ENCODE measurements at places on chromosomes 7 and 10.
A peak's percentile ranks its signal among the peaks of the same experiment; 100 is the strongest.

GRCh38 chr10:112666094-112666493 is 219.1 kb downstream of the VTI1A start:
- DNase-seq: no peak

- peak; percentile 82 for DNase-seq
Measured at GRCh38 chr7:123154231-123154860, 45.4 kb downstream of the SLC13A1 start.

GRCh38 chr7:32169228-32169627 is 99.0 kb upstream of the PDE1C start:
- no peak for DNase-seq

DNA sequence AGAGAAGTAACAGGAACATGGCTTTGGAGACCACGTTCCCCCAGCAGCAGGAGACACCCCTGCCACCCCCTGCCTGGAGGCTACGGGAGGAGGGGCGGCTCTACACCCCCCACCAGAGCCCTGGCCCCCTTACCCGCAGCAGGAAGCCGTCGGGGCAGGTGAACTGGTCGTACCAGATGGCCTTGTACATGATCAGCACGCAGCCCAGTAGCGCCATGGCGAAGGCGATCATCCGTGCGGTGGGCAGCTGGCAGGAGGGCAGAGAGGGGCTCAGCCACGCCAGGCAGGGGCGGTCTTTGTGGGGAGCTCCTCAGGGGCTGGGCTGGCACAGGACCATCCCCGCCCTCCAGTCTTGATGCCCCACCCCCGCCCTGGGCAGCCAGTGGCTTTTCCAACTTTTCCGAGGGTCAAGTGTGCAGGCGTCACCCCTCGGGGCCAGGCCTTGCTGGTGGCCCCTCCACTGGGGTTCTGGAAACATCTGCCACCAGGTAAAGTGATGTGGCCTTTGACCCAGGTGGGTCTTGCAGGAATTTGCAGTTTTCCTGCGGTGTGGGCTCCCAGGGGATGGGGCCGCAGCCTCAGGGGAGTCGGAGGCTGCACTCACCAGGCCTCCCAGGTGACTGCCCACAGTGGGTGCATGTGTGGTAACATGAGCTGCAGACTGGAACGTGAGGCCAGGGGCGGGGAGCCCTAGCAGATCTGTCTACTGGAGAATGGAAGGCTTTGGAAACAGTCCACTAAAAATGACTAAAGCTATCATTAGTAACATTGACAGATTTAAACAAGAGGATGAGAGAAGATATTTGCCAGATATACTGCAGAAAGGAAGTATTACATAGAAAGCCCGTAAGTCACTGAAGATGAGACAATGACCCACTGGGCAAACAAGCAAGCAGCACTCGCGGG is 9.7 kb downstream of the CALY start:
- no peak for DNase-seq

DNA sequence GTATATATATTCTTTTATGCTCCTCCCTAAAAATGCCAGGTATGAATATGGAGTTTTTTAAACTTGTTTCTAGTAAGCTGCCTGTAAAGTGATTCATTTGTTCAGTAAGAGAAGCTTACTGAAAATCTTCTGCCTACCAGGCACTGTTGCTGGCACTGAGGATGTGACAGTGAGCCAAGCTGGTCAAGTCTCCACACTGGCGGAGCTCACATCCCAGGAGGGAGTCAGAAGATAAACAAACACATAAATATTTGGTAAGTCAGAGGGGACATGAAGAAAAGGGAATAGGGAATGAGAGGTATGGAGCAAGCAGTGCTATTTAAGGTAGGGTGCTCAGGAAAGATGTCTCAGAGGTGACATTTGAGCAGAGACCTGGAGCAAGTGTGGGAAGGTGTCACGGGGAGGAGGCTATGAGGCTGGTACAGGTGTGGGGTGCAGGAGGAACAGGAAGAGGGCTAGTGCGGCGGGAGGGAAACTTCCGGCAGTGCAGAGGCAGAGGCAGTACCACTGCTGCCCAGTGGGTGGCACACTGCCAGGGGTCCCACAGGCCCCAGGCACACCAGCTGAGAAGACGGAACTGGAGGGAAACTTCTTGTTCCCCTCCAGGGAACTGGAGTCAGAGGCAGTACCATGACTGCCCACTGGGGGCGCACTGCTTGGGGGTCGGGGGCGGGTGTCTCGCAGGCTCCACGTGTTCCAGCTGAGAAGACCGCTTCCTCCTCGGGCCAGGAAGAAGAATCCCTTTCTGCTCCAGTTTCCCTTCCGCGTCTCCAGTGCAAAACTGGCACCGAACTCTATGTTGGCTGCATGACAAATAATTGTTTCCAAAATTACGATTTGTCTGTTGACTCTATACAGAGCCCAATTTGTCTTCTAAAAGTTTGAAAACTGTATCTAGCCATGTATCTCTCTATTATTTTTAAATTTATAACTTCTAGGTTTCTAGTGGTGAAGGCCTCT is 161.0 kb downstream of the TEX36 start:
- no peak for DNase-seq

DNA sequence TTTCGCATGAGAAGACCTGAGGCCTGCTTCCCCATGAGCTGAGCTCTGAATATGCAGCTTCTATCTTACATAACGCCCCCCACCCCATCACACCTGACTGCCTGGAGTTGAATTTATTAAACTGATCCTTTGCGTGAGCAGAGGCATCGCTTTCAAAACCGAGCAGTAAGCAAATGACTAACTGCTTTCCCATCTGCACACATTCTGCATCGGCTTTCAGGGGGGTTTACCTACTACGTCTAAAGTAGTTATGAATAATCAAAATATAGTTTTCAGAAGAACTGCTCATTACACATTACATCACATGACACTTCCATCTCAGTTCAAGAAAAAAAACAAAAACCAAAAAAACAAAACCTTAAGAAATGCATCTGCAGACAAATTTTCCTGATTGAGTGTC is 54.7 kb upstream of the EGR2 start:
- DNase-seq: no peak

DNA sequence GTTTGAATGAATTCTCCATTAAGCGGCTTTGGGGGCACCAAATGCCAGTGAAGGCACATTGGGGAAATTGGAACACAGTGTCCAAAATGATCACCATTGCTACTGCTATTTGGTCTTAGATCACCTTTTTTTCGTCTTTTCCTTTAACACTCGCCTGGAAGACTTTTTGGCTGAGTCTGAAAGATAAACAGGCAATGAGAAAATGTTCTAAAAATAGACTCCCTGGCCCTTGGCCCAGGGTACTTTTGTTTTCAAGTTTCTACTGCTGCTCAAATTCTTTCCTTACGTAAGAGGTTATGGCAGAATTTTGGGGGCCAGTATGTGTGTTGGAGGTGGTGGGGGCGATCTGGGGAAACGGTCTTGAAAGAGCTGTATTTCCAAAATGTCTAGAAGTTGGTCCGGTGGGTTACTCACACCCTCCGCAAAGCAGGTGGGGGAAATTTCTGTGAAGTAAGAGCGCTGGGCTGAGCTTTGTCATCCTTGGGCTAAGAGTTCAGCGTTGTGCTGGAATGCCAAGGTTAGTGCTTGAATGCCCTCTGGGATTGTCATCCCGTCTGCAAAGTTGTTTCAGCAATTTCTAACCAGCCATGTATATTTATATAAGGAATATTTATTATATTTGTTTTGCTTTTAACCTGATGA is 1.3 kb upstream of the ITPRIP start:
- DNase-seq: no peak

- DNase-seq: no peak
Measured at GRCh38 chr7:155819186-155819585, 6.9 kb upstream of the SHH start.

DNA sequence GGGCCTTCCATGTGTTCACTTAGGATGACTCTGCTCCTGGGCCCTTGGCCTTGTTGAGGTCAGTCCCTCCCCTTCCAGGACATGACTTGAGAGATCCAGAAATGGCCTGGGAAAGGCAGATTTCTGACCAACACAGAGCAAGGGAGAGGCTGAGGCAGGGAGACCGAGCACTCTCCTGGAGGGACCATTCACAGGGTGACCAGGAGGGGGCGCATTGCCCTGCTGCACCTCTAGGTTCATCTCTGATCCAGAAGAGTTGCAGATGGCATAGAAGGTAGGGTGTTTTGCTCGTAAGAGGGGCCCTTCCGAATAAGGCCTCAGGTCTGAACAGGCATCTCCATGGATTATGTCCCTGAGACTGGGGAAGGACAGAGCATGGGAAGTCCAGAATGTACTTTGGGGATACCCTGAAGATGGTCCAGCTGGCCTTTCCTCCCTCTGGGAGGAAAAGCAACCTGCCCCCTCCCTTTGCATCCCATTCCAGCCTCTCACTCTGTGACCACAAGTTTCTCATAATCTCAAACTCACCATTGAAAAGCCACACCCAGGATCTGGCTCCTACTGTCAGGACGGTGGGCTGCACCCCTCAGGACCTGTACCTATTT is 6.6 kb downstream of the DMBT1 start:
- DNase-seq: no peak

- no peak for DNase-seq
Measured at GRCh38 chr10:87092861-87093631, 1.6 kb downstream of the GLUD1 start.

DNA sequence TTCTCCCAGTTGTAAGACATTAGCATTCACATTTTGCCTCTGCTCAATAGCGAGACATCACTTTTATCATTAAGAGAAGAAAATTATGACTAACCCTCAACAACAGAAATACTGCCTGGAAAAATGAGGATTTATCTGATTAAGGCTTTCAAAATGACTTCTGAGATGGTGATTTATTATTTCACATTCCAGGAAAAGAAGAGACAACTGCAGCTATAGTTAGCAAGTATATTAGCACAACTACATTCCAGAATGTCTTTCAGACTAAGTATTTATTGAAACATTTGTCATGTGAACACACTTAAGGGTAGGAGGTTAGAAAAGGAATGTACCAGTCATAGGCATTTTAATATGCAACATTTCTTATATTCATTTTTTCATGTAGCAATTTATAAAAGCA is 162.0 kb downstream of the IQUB start:
- no peak for DNase-seq

DNA sequence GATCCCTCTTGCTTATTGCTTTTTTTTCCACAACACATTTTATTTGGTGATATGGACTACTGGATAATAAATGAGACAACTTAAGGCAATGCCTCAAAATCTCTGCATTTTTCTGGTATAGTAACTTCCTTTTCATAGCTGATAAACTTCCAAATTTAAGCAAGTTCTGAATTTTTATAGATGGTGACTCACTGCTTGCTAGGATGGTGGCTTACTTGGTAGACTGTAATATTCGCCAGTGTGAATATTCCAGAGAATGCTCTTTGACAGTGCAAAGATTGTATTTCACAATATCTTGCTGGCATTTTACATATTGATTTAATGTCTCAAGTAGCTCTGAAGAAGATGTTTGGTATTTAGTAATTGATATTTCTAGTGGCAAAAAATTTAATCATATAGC is 472.4 kb downstream of the TFEC start:
- DNase-seq: no peak

- peak; percentile 37 for DNase-seq
Measured at GRCh38 chr7:126501617-126502016, 751.1 kb downstream of the GRM8 start.

- DNase-seq: peak; percentile 35
Measured at GRCh38 chr7:48424731-48425130, 253.5 kb downstream of the ABCA13 start.

- no peak for DNase-seq
Measured at GRCh38 chr10:66748217-66748616, 177.6 kb upstream of the LRRTM3 start.

GRCh38 chr10:119103903-119104653 is at the start of gene DENND10:
Gene DENND10, plus strand, starts transcription at chr10:119104113. Its CDS starts 30 bp downstream, at chr10:119104143.
- DNase-seq: peak; percentile 21

DNA sequence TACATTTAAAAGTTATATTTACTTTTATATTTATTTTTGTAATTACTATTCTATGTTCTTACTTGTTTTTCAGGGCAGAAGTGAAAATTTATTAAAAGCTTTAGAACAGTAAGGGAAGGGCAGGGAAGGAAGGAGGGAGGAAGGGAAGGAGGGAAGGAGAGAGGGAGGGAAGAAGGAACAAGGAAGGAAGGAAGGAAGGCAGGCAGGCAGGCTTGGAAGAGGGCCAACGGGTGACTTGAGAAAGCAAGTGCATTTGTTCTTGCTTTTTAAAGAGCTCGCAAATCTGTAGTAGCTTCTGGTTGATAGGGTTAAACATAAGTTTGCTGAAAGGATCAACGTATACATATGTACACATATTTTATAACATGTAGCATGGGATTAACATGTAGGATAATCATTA is 725.3 kb upstream of the FZD8 start:
- no peak for DNase-seq

GRCh38 chr7:1438821-1439220 is 20.4 kb downstream of the MICALL2 start:
- no peak for DNase-seq

DNA sequence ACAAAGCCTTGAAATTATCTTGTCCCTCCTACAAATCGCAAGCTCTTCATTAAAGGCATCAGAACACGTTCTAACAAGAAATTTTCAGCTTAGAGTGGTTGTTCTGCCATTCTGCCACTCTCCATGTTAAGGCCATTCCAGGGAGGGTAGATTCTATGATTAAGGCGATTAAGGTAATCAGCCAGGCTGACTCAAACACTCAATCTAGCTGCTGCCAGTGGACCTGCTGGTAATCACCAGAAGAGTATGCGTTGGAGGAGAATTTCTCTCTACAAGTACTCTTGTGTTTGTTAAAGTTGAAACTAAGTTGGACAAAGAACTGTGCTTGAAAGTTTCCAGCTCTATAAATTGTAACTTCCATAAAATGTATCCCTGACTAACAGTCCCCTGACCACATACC is 149.2 kb upstream of the COL1A2 start:
- no peak for DNase-seq

- no peak for DNase-seq
Measured at GRCh38 chr10:80321183-80321582, 31.7 kb upstream of the MAT1A start.

GRCh38 chr7:80403686-80404241 is 108.1 kb downstream of the GNAT3 start:
- DNase-seq: no peak

DNA sequence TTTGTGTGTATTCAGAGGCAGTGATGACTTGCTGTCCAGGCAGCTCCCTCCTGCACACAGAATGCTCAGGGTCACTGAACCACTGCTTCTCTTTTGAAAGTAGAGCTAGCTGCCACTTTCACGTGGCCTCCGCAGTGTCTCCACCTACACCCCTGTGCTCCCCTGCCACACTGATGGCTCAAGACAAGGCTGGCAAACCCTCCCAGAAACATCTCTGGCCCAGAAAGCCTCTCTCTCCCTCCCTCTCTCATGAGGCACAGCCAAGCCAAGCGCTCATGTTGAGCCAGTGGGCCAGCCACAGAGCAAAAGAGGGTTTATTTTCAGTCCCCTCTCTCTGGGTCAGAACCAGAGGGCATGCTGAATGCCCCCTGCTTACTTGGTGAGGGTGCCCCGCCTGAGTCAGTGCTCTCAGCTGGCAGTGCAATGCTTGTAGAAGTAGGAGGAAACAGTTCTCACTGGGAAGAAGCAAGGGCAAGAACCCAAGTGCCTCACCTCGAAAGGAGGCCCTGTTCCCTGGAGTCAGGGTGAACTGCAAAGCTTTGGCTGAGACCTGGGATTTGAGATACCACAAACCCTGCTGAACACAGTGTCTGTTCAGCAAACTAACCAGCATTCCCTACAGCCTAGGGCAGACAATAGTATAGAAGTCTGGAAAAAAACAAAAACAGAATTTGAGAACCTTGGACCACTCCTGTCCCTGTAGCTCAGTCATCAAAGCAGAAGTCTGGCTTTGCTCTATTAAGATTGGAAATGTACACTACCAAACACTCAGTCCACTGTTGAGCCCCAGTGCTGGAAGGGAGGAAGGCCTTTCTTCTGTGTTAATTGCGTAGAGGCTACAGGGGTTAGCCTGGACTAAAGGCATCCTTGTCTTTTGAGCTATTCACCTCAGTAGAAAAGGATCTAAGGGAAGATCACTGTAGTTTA is 15.8 kb downstream of the SCD start:
- no peak for DNase-seq

GRCh38 chr10:73850211-73850610 is 24.1 kb downstream of the CAMK2G start:
- DNase-seq: no peak
